Right atrium auricular region (tissue), 2 donors: ENCODE measurements at places on chromosomes 2 and 18. TPM values are rescaled to one million over a fixed set of nuclear protein-coding genes. Genes with fewer than 3 reads are reported as not detected.

DNAJC5G gene
- total RNA-seq: 0.59 TPM

HOXD8 gene
- 1.1 TPM for total RNA-seq

LRRTM1 gene
- total RNA-seq: 0.37 TPM

MAP2 gene
- 6.5 TPM for total RNA-seq

FBXO36 gene
- 0.98 TPM for total RNA-seq

MROH2A gene
- total RNA-seq: not detected

STPG4 gene
- not detected for total RNA-seq

AMER3 gene
- total RNA-seq: not detected

DCC gene
- total RNA-seq: not detected

PAX3 gene
- total RNA-seq: 1.7 TPM

CPLX4 gene
- not detected for total RNA-seq

RAMP1 gene
- 239 TPM for total RNA-seq

DNA sequence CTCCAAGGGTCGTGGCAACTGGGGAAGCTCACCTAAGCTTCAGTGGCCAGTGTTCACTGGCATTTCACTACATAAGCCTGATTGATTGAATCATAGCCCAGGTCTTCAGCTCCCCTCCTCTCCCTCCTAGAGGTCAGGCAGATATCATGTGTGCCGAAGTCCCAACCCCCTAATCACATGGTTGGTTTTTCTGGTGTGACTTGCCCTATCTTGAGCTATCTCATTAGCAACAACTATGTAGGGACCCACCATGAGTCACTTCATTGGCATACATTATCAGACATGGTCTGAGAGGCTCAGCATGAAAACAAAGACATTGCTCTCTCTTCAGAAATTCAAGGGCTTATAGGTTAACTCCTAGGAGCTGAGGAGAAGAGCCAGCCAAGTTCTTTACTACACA lies 76.8 kb downstream of the LYPD1 start:
- no peak for DNase-seq

DNA sequence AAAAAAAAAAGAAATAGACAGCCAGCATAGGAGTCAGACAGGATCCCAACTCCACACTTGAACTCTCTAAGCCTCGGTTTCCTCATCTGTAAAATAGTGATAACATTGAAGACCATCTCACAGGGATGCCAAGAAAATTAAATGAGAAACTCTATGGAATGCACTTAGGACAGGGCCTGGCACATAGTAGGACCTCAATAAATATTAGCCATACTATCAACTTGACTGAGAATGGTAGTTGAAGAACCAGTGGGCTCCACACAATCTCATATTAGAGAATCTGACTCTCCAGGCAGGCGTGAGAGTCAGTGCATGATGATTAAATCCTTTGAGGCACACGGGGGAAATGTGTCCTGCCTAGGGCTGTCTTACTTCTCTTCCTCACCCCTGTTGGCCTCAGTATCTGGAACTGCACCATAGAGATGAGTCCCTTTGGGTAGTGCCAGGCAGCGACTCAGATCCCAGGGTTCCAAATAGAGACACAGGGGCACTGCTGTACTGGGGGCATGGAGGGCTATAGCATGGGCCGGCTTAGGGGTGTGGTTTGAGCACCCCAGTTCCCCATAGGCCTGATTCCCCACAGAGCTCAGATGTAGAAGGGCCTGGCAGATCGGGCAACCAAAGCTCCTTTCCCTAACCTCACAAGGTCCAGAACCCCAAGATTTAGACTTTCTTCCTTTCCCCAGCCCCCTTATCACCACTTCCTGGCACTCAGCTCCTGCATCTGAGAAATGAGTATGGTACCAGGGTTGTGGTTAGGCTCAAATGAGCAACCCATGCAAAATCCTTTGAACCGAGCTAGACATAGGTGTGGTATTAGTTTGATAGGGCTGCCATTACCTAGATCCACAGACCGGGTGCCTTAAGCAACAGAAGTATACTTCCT lies 51.3 kb upstream of the CAB39 start:
- no peak for DNase-seq

GRCh38 chr2:105138643-105139042 lies 100.8 kb downstream of the MRPS9 start:
- DNase-seq: no peak

DNA sequence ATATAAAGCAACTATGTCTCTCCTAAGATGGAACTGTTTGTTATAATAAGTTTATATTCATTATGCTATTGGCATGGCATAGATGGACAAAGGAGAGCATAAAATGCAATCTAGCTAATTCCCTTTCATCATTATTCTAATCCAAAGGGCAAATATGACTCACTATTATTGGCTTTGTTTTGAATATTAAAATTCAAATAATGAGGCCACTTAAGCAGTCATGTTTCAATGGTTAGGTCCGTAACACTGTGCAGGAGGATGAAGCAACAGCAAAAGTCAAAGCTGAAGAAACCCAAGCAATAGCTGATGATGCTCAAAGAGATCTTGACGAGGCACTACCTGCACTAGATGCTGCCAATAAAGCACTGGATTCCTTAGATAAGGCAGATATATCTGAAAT lies 177.1 kb downstream of the TRABD2A start:
- no peak for DNase-seq

GRCh38 chr2:69381337-69381737 lies 5.7 kb downstream of the GFPT1 start:
- no peak for DNase-seq

DNA sequence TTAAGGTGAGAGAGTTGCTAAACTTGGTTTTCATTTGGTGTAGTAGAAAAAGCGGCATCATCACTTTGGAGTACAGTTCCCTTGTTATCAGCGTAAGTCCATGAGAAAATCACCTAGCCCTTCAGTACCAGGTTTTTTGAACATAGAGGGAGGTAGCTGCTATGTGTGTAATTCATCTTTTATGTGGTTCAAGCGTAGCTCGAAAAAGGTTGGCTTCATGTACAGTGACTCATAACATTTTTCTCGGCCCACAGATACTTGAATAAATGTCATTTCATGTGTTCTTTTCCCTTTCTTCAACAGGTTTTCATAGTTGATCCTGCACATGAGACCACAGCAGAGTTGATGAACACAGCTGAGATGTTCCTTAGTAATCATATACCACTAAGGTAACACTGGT lies 43.6 kb downstream of the UGGT1 start:
- DNase-seq: no peak

GRCh38 chr2:145931781-145932395 lies 1412.0 kb upstream of the ZEB2 start:
- DNase-seq: no peak

DNA sequence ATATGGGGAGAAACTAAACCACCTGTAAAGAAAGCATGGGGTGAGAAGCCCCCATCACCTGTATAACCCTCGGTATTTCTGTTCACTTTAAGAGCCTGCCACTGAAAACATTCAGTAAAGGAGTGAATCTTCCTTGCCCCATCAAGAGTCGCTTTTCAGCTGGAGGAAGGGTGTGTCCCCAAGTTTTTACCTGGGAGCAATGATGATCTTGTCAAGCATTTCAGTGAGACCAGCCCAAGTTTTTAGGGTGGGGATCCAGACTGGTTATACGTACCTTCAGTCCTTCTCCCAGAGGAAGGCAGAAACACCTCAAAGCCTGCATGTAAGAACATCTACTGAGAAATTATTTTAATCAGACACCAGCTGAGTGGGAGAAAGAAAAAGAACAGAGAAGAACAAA lies at the start of gene DSG1:
Gene DSG1, plus strand, starts transcription at position 301 of the 400 bp plus-strand sequence. CDS start 141 bp downstream, outside the sequence.
- no peak for DNase-seq

DNA sequence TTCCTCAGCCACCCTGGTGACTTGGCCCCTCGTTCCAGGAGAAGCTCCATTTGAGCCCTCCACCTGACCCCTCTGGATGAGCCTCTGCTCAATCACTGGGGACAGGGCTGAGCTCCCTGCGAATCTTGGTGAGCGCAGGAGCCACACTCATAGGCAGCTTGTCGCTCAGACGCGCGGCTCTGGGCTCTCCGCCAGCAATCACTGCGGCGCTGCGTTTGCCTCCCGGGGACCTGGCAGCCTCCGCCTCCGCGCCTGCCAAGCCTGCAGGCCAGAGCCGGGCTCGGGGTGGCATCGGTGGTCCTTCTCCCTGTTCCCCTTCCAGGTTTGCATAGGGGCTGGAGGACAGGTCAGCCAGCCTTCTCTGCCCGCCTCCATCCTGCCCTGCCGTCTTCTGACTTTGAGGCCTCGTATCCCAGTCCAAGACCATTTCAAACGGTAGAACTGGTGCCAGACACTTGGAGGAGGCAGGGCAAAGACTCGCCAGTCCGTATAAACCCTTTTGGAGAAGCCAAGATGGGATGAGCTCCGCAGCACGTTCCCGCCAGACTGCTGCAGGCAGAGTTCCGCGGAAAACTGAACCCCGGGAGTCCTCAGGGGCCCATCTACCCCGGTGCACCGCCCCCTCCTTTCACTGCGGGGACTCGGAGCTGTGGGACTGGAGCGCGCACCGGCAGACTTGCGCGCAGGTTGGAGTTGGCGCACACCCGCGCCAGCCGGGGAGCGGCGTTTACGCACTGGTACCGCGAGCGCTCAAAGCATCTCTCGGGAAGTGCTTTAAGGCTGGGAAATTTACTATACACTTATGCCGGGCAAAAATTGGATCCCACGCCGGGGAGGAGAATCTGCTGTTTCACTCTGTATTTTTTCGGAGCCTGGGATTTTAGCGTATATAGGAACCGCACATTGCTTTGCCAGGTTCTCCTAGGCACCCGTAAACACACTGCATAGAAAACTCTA lies 1.1 kb upstream of the TACR1 start:
- no peak for DNase-seq

- no peak for DNase-seq
Observed at GRCh38 chr2:186780701-186781316, 68.2 kb downstream of the ZSWIM2 start.

DNA sequence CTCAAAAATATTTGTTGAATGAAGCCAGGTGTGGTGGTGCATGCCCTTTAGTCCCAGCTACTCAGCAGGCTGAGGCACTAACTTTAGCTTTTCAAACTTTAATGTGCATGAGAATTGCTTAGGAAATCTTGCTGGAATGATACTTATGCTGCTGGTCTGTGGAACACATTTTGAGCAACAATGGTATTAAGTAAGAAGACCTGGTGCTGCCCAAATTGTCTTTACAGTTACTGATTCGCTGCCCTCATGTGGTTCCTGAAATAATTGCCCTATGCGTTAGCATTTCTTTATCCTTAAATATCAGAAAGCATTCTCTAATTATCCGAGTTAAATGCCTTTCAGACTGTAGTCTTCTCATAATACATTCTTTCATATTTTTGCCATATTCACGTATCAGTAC lies 76.0 kb upstream of the SESTD1 start:
- DNase-seq: no peak

DNA sequence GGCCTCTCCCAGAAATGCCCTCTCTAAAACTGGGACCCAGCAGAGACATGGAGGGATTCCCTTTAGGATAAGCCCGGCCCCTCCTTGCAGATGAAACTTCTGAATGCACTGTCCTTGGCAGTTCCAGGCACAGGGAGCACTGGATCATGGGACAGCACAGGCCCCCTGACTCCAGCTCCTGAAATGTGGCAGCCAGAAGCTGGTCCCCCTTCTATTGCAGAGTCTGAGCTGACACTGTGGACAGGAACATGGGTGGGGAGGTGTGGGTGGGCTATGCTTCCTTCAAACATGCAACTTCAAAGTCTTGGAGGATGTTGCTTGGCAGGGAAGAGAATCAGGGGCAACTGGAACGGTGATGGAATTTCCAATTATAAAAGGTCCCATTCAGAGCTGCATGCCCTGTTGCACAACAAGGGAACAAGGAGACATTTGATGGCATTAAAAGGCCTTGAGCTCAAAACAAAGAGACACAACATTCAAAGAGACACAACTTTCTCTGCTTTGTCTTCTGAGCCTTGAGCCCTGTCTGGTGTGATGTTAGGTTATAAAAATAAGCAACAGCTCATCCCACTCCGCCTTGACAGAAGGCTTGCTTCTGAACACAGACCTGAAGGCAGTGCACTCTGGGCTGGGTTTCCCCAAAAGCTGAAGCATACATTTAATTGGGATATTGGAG lies 239.0 kb downstream of the OSR1 start:
- no peak for DNase-seq
